ENCODE measurements at places on chromosomes 3 and 15. TPM values are rescaled to one million over a fixed set of nuclear protein-coding genes. Genes with fewer than 3 reads are reported as not detected.

GRCh38 chr15:101498717-101499480 is 9.4 kb upstream of the PCSK6 start:
- no peak overlapping the region for H3K27ac ChIP-seq
- no peaks in the 10 kb centered on the region for H3K4me1 ChIP-seq
- H3K36me3 ChIP-seq, result no peaks in the 10 kb centered on the region
- no peak overlapping the region for H3K4me3 ChIP-seq

The GABRB3 gene
- total RNA-seq, result 6.9 TPM

DNA sequence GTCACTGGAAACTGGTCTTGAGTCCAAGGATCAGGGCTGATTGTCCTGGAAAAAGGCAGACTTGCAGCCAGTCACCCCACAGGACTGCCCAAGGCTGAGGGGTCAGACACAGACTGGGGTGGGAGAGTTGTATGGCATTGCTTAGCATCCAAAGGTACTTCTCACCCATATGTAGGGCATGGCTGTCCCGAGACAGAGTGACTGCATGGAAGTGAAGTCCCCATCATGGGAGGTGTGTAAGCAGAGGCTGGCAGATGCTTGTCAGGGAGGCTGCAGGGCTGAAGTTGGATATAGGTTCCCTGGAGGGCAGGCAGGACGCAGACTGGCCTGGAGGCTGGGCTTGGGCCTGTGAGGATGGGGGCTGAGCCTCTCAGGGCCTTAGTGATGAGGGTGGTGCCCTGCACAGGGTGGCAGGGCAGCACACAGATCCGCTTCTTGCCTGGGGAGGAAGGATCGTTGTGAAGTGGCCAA is 31.1 kb downstream of the PSTPIP1 start:
- no peak for DNase-seq
- H3K27me3 ChIP-seq, result no peaks in the 10 kb centered on the region
- no peaks in the 10 kb centered on the region for H3K36me3 ChIP-seq
- H3K4me1 ChIP-seq, result no peaks in the 10 kb centered on the region
- no peak overlapping the region for H3K27ac ChIP-seq

The DLEC1 gene
- 3.3 TPM for total RNA-seq

- H3K4me1 ChIP-seq, result peaks cover 17% of the 10 kb centered on the region
- no peak for DNase-seq
- no peak overlapping the region for H3K4me3 ChIP-seq
- H3K27ac ChIP-seq, result peak overlapping the region; percentile 36
These were observed 21.9 kb downstream of the MAPKBP1 start for GRCh38 chr15:41795996-41796856.

The CADPS gene
- 0.98 TPM for total RNA-seq

DNA sequence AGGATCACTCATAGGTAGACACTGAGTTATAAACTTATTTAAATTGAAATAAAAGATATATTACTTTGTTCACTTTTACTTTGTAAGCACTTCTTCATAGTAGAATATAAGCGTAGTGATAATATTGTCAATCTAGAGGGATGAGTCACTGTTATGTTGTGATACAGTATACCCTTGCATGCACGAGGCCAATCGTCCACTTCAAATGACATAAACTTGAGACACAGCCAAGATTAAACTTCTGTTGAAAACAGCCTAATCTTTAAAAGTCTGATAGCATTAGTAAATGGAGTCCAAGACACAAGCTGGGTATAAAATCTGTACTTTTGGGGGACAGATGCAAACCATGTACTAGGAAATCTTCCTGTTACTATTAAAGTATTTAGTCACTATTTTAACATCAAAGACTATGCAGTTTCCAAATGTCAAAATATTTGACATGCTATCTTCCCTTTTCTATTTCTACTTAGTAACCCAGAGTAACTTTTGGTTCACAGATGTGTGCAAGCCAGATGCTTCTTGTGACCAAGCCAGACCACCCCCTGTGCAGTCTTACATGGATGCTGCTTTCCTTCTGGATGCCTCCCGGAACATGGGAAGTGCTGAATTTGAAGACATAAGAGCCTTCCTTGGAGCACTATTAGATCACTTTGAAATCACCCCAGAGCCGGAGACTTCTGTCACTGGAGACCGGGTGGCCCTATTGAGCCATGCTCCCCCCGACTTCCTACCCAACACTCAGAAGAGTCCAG is 85.3 kb downstream of the PIK3R4 start:
- H3K4me3 ChIP-seq, result no peak overlapping the region
- H3K27ac ChIP-seq, result no peak overlapping the region
- no peaks in the 10 kb centered on the region for H3K27me3 ChIP-seq
- H3K36me3 ChIP-seq, result no peaks in the 10 kb centered on the region

DNA sequence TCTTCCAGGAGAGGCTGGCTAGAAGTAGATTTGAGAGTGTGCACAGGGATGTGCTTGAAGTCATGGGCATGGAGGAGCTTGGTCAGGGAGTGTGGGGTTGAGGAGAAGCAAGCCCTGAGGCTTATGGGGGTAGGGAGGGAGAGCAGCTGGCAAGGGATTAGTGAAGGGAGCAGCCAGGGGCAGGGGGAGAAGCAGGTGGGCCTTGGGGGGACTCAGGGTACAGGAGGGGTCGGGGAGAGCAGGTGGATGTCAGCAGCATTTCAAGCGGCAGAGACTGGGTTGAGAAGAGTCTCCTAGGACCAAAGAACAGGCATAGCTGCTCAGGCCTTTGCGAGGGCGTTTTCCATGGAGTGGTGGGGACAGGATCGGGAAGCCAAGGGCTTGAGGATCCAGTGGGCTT is 3.4 kb upstream of the LMAN1L start:
- no peaks in the 10 kb centered on the region for H3K36me3 ChIP-seq
- H3K27ac ChIP-seq, result no peak overlapping the region
- no peaks in the 10 kb centered on the region for H3K27me3 ChIP-seq
- no peaks in the 10 kb centered on the region for H3K4me1 ChIP-seq
- no peak for DNase-seq

GRCh38 chr15:32029409-32029861 is 880 bp upstream of the CHRNA7 start:
- H3K27me3 ChIP-seq, result no peaks in the 10 kb centered on the region
- no peaks in the 10 kb centered on the region for H3K36me3 ChIP-seq
- peak overlapping the region; percentile 65 for H3K4me3 ChIP-seq
- peak; percentile 82 for DNase-seq
- H3K27ac ChIP-seq, result no peak overlapping the region

DNA sequence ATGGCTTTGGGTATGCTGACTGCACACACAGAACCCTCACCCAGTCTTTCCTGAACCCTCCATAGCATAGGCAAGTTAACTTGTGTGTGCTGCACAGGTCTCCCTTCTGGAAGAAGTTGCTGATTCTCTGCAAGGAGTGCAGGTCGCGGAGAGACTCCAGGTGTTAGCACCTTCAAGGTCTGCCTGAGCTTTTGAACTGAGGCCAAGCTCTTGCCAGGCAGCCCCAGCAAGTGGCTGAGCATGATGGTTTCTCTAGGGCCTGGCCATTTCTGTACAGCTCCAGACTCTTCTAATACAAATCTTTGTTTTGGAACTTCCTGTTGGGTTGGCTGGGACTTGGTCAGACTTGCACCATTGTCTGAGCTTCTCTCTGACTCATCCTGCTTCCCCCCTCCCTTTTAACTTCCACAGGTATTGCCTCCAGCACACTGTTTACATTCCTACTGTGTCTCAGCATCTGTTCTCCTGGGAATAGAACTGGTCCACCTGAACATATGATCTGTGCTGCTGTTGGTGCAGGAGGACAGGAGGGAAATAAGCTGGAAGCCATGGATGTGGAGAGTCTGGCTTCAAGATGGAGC is 53.3 kb downstream of the KY start:
- no peaks in the 10 kb centered on the region for H3K36me3 ChIP-seq
- no peaks in the 10 kb centered on the region for H3K4me1 ChIP-seq
- H3K4me3 ChIP-seq, result no peak overlapping the region
- H3K27ac ChIP-seq, result no peak overlapping the region

DNA sequence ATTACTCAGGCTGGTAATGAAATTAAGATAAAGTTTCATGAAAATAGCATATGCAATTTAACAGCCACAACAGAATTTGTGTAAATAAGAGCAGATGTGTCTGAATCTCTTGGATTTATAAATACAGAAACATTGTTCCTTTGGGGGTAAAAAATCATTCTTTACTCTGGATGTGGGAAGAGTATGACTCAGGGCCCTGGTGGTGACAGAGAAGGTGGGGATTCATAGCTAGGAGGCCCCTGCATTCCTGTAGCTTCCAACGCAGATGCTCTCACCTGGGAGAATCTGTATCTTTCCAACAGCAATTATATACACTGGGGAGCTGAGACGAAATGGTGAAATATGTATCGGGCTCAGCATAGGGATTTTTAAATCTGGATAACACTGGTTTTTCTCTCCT is 167.6 kb upstream of the CADPS start:
- no peaks in the 10 kb centered on the region for H3K36me3 ChIP-seq
- no peaks in the 10 kb centered on the region for H3K4me1 ChIP-seq
- H3K27ac ChIP-seq, result no peak overlapping the region
- no peaks in the 10 kb centered on the region for H3K27me3 ChIP-seq
- no peak for DNase-seq

The CFAP100 gene
- not detected for total RNA-seq

The SLC25A38 gene
- 24.9 TPM for total RNA-seq

The CYP1A1 gene
- total RNA-seq, result 0.13 TPM

The ARGFX gene
- not detected for total RNA-seq

The MGA gene
- total RNA-seq, result 40.1 TPM

DNA sequence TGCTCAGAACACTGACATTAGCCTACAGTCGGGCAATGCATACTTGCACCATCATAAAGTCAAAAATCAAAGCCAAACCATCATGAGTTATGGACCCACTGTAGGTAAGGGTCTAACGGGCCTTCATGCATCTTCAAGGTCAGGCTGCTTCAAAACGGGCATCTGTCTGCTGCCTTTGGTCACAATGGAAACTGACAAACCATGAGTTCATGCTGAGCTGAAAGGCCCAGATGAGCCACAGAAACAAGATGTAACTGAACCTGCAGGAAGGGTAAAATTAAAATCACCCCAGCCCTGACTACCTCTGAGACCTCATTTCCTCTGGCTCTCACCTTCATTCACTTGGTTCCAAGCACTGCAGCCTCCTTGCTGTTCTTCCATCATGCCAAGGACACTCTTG is 143.8 kb downstream of the ERC2 start:
- H3K4me3 ChIP-seq, result no peak overlapping the region
- H3K27me3 ChIP-seq, result no peaks in the 10 kb centered on the region
- no peaks in the 10 kb centered on the region for H3K4me1 ChIP-seq
- no peak overlapping the region for H3K27ac ChIP-seq
- no peak for DNase-seq
- H3K36me3 ChIP-seq, result no peaks in the 10 kb centered on the region

- H3K27ac ChIP-seq, result no peak overlapping the region
- H3K4me1 ChIP-seq, result no peaks in the 10 kb centered on the region
- H3K4me3 ChIP-seq, result no peak overlapping the region
- H3K27me3 ChIP-seq, result no peaks in the 10 kb centered on the region
- H3K36me3 ChIP-seq, result no peaks in the 10 kb centered on the region
- no peak for DNase-seq
These were observed 63.8 kb upstream of the XCR1 start for GRCh38 chr3:46091046-46091445.

- no peaks in the 10 kb centered on the region for H3K27me3 ChIP-seq
- no peak overlapping the region for H3K4me3 ChIP-seq
- peaks cover 2% of the 10 kb centered on the region for H3K36me3 ChIP-seq
These were observed 4.0 kb downstream of the NT5DC2 start for GRCh38 chr3:52529376-52530333.

The EFCC1 gene
- total RNA-seq, result 3.7 TPM

The FBXO40 gene
- not detected for total RNA-seq

- no peaks in the 10 kb centered on the region for H3K4me1 ChIP-seq
- no peak for DNase-seq
- H3K4me3 ChIP-seq, result no peak overlapping the region
- no peaks in the 10 kb centered on the region for H3K36me3 ChIP-seq
- no peak overlapping the region for H3K27ac ChIP-seq
These were observed 88.5 kb downstream of the ERC2 start for GRCh38 chr3:56379723-56380287.

GRCh38 chr15:60745469-60746061 is 266.6 kb upstream of the ICE2 start:
- H3K36me3 ChIP-seq, result no peaks in the 10 kb centered on the region
- DNase-seq, result peak; percentile 45
- no peaks in the 10 kb centered on the region for H3K27me3 ChIP-seq
- no peaks in the 10 kb centered on the region for H3K4me1 ChIP-seq

Data from kidney (tissue), 22 donors.